Activated naive CD4-positive, alpha-beta T cell treated with anti-CD3 and anti-CD28 coated beads, Interleukin-2, amount 50 U/mL, for 72 hours (primary cell): ENCODE measurements at places on chromosomes 5 and 9. TPM values are rescaled to one million over a fixed set of nuclear protein-coding genes. Genes with fewer than 3 reads are reported as not detected.
A peak's percentile ranks its signal among the peaks of the same experiment; 100 is the strongest.

DNA sequence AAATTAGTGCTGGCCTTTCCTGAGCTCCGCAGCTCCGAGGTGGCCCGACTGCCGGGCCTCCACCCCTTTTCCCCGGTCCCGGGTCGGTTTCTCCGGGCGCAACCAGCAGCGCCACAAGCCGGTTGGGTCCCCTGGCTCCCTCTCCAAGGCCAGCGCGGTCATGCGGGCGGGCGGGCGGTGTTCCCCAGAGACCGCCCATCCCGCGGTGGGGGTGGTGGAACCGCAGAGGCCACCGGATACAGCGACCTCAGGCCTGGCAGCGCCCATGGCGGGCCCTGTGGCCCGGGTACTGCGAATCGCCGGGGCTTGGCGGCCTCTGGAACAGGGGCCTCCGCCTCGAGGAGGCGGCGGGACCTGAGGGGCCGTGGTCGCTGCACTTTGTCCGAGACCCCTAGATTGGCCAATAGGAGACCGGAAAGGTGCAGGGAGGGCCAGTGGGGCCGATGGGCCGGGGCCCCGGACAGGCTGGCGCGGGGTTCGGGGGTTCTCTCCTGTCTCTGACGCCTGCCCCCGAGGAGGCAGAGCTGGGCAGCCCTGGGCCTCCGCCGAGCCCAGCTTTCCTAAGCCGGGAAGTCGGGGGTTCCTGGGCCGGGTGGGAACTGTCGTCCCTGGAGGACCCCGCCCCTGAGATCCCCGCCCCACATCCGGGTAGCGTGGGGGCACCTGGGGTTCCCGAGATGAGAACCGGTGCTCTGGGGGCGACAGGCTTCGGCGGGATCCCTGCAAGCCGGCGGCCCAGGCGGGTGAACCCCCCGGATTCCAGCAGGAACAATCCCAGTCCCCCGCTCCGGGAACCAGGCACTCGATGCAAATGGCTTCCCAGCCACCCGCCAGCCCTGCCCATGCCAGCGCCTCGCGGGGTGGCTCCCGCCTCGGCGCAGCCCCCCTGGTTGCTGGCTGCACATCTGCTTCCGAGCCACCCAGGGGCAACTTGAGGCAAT is 293.9 kb downstream of the ZSWIM6 start:
- DNase-seq: peak; percentile 31

The PCDHA13 gene
- not detected for total RNA-seq

DNA sequence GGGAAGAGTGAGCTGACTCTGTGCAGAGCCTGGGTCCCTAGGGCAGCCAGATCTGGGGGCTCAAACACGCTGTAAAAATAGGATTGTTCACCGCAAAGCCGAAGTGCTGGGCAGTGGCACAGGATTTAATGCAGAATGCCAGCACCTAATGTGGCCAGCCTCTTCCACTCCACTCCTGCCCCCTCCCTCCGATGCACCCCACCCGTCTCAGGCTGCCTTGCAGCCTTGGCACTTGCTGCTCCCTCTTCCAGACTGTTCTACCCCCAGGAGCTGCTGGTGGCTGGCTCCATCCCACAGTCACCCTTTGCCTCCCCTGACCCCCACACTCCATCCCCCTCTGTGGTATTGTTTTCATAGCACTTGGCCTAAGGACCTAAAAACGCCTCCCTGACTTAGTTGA is 86.2 kb downstream of the SEMA4D start:
- no peak for DNase-seq

DNA sequence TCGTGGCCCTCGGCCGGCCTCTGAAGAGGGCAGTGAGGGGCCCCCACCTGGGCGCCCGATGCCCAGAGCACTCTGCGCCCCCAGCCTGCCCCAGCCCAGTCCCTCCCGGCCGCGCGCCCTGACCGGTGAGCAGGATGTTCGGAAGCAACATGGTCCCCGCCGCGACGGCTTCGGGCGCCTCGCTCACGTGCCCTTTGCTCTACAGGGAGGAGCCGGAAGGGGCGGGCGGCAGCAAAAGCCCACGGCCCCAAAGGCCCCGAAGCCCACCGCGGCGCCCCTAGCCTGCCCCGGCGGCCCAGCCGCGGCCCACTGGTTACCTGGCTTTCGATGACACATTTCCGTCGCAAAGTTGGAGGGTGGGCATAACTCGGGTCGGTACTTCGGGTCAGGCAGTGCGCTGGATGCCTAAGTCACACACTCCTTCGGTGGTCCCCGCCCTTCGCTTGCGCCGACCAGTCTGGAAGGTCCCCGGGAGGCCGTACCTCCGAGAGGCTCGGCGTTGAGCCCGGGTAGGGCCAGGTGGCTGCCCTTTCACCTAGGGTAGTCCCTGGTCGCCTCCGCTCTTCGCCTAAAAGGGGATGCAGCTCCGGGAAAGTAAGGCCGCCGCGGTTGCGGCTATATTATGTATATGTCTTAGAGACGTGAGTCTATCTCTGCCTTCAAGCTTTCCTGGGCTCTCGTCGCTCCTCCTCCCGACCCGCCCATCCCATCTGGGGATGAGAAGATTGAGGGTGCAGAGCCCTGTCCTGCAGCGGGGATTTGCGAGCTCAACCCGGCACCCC is at the start of the genes AK6, RAD17 and TAF9:
TSS of gene AK6 (minus strand) at position 181 of the 782 bp plus-strand sequence. CDS start at position 151, 30 bp downstream.
TSS of gene RAD17 (plus strand) at position 479 of the 782 bp plus-strand sequence. CDS start 2,391 bp downstream, outside the sequence.
TSS of gene TAF9 (minus strand) at position 181 of the 782 bp plus-strand sequence. CDS start 3,783 bp downstream, outside the sequence.
- DNase-seq: peak; percentile 89

DNA sequence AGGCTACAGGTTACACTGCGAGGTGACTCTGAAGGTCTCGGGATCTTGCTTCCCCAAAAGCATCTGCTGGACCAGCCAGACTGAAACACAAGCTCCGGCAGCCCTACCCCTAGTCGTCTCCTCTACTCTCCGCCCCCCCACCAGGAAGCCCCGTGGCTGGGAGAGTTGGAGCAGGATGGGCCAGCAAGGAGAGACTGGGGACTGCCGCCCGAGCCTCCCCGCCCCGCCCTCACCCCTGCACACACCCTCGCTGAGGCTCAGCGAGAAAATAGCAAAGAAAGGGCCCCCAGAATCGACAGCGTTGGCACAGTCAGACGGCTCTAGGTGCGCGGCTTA is 1.3 kb downstream of the TRIM7 start:
- no peak for DNase-seq

GRCh38 chr9:86406366-86406765 is 52.2 kb upstream of the TUT7 start:
- no peak for DNase-seq

- no peak for DNase-seq
These were observed 4.5 kb downstream of the HCN1 start for GRCh38 chr5:45691656-45692055.

The PHYHD1 gene
- 0.64 TPM for total RNA-seq

GRCh38 chr5:158431369-158432029 is 572.6 kb upstream of the CLINT1 start:
- DNase-seq: no peak

The TRAF1 gene
- total RNA-seq: 100 TPM

The PCAT7 gene
- not detected for total RNA-seq

DNA sequence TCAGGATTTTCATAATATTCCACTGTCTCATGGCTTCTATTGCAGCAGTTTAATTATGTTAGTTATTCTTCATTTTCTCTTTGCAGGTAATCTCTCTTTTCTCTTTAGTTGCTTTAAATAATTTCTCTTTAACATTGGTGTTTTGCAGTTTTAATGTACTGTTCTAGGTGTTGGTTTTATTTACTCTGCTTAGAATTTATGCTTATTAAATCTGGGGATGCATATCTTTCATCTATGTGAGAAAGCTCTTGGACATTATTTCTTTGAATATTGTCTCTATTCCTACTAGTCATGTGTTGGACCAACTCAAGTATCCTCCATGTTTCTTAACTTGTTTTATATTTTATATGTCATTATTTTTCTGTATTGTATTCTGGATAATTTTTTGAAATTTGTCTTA is 218.7 kb upstream of the TUT7 start:
- no peak for DNase-seq

The TIMD4 gene
- 12.3 TPM for total RNA-seq

The ESM1 gene
- not detected for total RNA-seq

GRCh38 chr5:76715486-76715735 is 515 bp upstream of the F2R start:
- DNase-seq: no peak

GRCh38 chr5:16391858-16392649 is 73.5 kb downstream of the ZNF622 start:
- DNase-seq: no peak

- no peak for DNase-seq
These were observed 453.2 kb downstream of the CDH18 start for GRCh38 chr5:19534751-19535150.

The ATG10 gene
- 7.3 TPM for total RNA-seq

DNA sequence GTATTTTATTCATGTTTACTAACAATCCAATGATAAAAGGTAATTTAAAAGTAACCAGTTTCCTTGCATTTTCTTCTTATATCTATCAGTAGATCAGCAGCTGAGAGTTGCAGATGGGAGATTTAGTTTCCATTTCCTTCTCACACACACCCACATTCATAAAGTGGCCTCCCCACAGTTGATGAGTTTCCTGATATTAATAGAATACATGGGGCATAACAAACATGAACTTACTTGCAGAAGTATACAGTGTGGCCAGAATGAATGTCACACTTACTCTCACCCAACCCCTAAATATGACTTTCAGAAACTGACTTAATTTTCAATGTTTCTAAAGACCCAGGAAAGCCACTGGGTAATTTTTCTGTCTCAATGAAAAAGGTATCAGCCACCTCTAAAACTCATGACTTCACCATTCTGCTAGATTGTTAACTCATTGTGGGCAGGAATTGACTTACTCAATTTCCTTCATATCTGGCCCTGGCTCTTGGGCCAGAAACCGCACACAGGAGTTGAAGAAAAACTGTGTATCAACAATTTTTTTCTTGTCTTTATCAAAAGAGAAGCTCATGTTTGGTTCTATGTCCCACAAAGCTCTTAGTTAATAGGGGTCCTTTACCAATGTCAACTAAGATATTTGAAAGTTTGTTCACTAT is 63.5 kb upstream of the OSMR start:
- DNase-seq: no peak
